ENCODE measurements at places on chromosomes 12 and 14. TPM values are rescaled to one million over a fixed set of nuclear protein-coding genes. Genes with fewer than 3 reads are reported as not detected.

GRCh38 chr12:101181776-101182175 lies 28.3 kb downstream of the SLC5A8 start:
- H3K4me3 ChIP-seq = no peak overlapping the region
- no peak for DNase-seq
- H3K36me3 ChIP-seq = no peaks in the 10 kb centered on the region
- H3K27ac ChIP-seq = no peak overlapping the region

Gene C12orf60
- total RNA-seq = 2.2 TPM

- H3K36me3 ChIP-seq = peaks cover 1% of the 10 kb centered on the region
- no peak for DNase-seq
- H3K4me3 ChIP-seq = no peak overlapping the region
- peaks cover 20% of the 10 kb centered on the region for H3K4me1 ChIP-seq
These were observed 14.3 kb upstream of the FBXL14 start for GRCh38 chr12:1608713-1609119.

GRCh38 chr12:13347241-13348043 lies 150.9 kb downstream of the EMP1 start:
- H3K4me3 ChIP-seq = no peak overlapping the region
- no peak for DNase-seq
- peaks cover 27% of the 10 kb centered on the region for H3K27me3 ChIP-seq
- no peaks in the 10 kb centered on the region for H3K36me3 ChIP-seq

DNA sequence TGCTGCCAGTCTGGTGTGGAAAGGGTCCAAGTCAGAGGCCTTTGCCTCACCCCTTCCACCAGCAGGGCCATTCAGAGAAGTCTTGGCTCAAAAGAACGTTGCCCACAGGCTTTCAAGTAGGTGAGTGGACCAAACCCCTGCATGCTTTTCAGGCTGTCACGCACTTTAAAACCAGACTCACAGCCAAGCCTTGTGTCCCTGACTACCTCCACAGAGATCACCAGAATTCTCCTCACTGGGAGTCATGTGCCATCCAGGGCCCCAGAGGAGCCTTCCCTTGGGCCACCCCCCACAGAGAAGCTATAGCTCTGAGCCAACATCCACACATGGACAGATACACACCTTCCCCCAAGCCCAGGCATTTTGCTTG lies 283.1 kb downstream of the DPF3 start:
- no peak overlapping the region for H3K4me3 ChIP-seq
- no peak overlapping the region for H3K27ac ChIP-seq
- no peak for DNase-seq
- peaks cover 19% of the 10 kb centered on the region for H3K27me3 ChIP-seq
- H3K36me3 ChIP-seq = no peaks in the 10 kb centered on the region
